Stimulated activated CD8-positive, alpha-beta memory T cell treated with anti-CD3 and anti-CD28 coated beads, Interleukin-7, amount 100 ng/mL, for 48 hours (primary cell): ENCODE measurements at places on chromosomes 7 and 10.

- DNase-seq, result peak; percentile 44
These were observed 95.2 kb upstream of the FAM133B start for GRCh38 chr7:92685136-92686042.

- DNase-seq, result no peak
These were observed 221.1 kb downstream of the SEMA3E start for GRCh38 chr7:83427884-83428283.

GRCh38 chr10:3976171-3976570, 191.2 kb upstream of the KLF6 start:
- DNase-seq, result no peak

GRCh38 chr7:47581804-47582763, at the start of gene TNS3:
TSS of gene TNS3 (minus strand) at chr7:47582111. CDS start at chr7:47439636, 142,475 bp downstream.
- no peak for DNase-seq

DNA sequence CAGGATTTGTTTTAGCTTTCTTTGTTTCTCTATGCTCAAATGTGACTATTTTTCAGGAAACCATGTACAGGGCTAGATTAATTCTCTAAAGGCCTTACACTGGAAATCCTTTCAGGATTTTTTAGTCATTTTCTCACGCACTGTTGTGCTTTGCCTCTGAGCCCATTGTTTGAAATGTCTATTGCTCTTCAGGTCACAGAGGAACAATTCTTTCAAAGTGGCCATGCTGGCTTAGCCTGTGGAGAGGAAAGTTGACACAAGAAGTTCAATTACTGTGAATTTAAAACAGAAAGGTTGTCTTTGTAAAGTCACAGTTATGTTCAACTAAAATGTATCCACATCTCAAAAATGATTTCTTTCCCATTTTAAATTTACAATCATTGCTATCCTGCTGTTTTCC, 1071.7 kb upstream of the POT1 start:
- DNase-seq, result no peak

DNA sequence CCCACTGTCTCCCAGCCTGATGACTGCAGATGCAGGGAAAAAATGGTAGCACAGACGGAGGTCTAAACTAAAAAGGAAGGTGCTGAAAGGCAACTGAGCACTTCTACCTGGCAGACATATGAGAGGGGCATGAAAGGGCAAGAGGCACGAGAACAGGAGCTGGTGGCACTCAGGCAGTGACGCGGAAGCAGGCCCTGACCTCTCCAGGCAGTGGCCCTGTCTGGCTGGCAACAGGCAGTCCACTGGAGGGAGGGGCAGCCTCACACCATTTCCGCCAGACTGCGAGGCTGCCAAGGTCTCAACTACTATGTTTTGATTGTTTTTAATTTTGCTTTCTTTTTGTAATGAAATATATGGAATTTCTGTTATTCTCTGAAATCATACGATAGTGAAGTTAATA, 23.3 kb downstream of the VSTM2A start:
- no peak for DNase-seq

DNA sequence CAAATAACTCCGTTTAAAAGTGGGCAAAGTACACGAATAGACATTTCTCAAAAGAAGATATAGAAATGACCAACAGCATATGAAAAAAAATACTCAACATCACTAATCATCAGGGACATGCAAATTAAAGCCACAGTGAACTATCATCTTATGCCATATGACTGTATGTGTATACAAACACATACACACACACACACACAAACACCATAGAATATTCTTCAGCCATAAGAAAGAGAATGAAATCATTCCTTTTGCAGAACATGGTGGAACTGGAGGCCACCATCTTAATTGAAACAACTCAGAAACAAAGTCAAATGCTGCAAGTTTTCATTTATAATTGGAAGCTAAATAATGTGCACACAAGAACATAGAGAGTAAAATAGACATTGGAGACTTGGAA, 1019.4 kb downstream of the KCNMA1 start:
- no peak for DNase-seq

GRCh38 chr7:129728875-129729467, 117.5 kb downstream of the NRF1 start:
- no peak for DNase-seq

- no peak for DNase-seq
These were observed 48.0 kb downstream of the SORCS3 start for GRCh38 chr10:104689105-104689504.

DNA sequence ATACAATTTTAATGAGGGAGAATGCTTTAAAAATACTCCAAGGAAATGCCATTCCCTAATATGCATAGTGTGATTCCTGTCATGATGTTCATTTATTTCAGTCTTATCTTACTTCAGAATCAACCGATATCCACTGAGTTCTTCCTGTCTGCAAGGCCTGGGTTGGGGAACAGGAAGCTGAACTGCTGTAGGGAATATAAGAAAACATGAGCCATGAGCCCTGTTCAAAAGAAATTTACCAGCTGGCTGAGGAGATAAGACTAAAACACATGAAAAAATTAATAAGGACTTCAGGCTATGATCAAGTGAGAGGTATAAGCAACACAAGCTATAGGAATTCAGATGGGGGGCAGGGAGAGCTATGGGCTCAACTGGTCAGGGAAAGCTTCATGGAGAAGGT, 184.7 kb downstream of the PLPP4 start:
- DNase-seq, result no peak

- DNase-seq, result no peak
These were observed 3.9 kb downstream of the DDX21 start for GRCh38 chr10:68959695-68960527.

GRCh38 chr7:82323806-82324205, 119.8 kb downstream of the CACNA2D1 start:
- DNase-seq, result no peak

DNA sequence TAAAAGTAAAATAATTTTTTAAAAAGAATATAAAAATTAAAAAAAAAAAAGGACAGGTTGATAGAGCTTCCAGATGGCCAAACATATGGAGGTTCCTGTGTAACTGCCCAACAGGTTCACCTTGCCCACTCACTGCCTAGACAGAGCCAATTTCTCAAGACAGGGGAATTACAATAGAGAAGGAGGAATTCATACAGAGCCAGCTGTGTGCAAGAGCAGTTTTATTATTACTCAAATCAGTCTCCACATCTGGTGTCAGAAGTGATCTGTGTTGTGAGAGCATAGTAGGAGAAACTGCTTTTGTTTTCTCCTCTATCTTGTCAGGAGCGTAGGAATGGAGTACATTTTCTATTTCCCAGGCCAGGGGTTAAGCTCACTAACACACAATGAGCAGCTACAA, 31.0 kb downstream of the C7orf33 start:
- no peak for DNase-seq

- DNase-seq, result no peak
These were observed 141.4 kb downstream of the ARHGAP22 start for GRCh38 chr10:48463318-48464003.

DNA sequence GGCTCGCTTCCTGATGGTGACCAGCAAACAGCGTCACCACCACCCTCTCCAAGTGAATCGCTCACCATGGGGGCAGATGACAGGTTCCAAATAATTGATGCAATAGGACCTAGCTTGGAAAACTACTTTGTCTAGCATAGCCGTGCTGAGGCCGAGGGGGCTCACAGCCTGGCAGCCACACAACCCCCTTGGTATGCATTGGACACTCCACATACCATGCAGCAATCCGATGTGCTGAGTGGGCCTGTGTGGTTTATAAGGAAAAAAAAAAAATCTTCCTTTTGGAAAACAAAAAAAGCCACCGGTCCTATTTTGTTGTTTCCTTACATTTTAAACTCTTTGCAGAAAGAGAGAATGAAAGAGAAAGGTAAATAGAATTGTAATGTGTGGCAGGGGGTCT, 15.1 kb downstream of the GATA3 start:
- DNase-seq, result no peak

DNA sequence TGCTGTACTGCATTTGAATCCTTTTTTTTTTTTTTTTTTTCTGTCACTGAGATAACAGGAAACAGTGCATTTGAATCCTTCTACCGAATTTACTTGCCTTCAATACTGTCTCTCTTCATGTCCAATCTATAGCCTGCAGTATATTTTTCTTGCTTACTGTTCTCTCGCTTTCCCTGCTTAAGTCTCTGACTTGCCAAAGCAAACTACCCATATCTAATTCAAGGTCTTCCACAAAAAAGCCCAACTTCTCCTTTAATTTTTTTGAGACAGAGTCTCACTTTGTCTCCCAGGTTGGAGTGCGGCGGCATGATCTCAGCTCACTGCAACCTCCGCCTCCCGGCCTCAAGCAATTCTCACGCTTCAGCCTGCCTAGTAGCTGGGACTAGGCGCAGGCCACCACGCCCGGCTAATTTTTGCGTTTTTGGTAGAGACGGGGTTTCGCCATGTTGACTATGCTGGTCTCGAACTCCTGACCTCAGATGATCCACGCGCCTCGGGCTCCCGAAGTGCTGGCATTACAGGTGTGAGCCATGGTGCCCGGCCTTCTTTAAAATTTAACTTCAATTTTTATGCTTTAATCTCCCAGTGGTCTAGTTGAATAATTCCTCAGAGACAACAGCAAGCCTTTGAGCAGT, 882 bp downstream of the PDCD11 start:
- no peak for DNase-seq

DNA sequence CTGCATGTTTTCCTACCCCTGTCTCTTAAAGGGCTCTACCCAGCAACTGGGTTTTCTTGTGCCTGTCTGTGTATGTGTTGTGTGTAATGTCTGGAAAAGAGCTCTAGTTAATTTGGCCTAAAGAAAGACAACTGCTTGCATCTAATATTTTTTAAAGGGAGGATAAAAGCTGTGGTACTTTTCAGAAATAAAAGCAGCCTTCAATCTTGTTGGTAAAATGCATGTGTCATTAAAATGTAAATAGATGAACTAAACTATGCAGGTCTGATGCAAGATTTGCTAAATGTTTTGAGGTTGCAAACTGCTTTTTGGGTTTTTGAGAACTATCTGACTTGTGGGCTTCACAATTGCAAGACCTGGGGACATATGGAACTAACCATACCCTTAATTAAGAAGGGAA, 445.3 kb downstream of the HTR7 start:
- DNase-seq, result no peak

DNA sequence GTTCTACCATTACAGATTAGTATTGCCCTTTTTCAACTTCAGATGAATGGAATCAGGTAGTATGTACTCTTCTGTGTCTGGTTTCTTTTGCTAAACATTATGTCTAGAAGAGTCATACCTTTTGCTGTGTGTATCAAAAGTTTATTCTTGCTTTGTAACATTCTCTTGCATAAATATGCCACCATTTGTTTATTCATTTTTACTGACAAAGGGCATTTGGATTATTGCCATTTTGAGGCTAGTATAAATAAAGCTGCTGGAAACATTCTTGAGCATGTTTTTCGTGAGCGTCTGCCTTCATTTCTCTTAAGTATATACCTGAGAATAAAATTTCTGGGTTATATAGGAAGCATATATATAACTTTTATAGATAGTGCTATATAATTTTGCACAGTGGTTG, 121.7 kb upstream of the CSTF2T start:
- no peak for DNase-seq

DNA sequence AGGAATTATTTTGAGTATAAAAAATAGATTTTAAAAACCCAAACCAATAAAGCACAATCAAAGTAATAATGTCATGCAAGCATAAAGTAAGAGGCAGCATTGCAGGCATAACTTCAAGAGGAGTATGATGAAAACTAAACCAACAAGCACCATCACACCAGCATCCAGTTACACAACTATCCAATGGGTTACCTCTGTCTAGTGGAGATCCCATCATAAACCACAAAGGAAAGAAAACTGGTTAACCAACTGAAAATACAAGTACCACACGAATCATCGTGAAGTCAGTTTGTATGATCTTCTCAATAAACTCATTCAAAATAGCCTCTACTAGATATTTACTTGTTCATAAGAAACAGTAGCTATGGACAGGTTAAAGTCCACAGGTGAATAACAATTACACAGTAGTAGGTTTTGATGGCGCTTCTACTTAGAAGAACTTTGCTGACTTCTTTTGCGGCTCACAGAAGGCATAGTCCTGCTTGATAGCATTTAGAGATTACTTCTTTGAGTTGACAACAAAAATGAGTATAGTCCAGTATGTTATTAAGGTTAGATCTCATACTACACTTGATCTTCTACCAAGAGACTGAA, 116.6 kb downstream of the MICU1 start:
- no peak for DNase-seq

DNA sequence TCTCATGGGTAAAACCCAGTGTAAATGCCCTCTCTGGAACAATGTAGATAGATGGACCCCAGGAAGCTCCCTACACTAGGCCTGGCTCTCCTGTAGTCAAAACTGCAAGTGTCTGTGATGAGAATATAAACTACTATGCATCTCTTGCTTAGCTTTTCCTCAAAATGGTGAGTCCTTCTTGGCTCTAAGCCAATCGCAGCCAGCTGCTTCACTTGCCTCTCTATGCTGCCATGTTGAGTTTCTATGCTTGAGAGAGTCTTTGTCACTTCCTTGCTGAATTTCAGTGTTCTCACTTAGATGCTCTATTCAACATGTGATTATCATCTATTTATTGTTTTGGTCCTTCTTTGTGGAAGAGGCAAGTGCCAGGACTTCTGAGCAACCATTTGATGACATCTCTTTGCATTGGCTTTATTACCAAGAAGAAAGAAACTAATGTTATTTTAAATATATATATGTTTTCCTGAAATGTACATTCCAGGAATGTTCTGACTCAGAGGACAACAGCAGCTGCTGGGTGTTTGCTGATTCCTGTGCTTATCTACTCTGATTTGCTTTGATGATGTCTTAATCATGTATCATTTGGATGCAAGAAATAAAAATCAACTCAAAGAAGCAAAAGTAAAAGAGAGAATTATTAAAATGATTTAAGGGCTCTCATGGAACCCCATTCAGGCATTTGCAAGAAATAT, 16.6 kb downstream of the TAS2R40 start:
- DNase-seq, result no peak

- DNase-seq, result no peak
These were observed 78.6 kb downstream of the FAM53B start for GRCh38 chr10:124665558-124665957.

DNA sequence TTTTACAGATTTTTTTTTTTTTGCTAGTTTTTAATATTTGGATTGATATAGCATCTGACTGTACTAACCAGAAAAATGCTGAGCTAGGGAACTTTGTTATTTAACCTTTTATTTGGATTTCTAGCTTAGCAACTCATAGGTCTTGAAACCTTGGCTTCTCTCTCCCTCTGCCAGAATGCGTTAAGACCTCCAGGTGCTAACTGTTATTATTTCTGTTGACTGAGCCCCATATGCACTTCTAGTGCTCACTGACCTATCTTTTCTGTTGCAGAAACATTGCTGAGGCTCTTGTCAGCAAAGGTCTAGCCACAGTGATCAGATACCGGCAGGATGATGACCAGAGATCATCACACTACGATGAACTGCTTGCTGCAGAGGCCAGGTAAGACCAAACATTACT, 143.6 kb downstream of the LRRC4 start:
- DNase-seq, result no peak

- no peak for DNase-seq
These were observed 189.2 kb downstream of the CAMK1D start for GRCh38 chr10:12538491-12538995.

GRCh38 chr10:54434782-54435181, 366.2 kb downstream of the PCDH15 start:
- no peak for DNase-seq

- DNase-seq, result no peak
These were observed 517.5 kb upstream of the GALNT17 start for GRCh38 chr7:70614237-70615045.
